ENCODE measurements at places on chromosomes 1 and 21. TPM values are rescaled to one million over a fixed set of nuclear protein-coding genes. Genes with fewer than 3 reads are reported as not detected.

S100A8 gene
- 26.5 TPM for total RNA-seq

AK5 gene
- total RNA-seq, result 30.8 TPM

JAM2 gene
- 7.8 TPM for total RNA-seq

RNU1-3 gene
- total RNA-seq, result under 0.01 TPM

PKNOX1 gene
- 14.4 TPM for total RNA-seq

TPTE gene
- total RNA-seq, result not detected

ENO1 gene
- 400 TPM for total RNA-seq

CHODL gene
- total RNA-seq, result 1.0 TPM

RAB7B gene
- 6.6 TPM for total RNA-seq

EYA3 gene
- total RNA-seq, result 22.6 TPM

TNN gene
- total RNA-seq, result 2.6 TPM

RXFP4 gene
- total RNA-seq, result not detected

KCNJ9 gene
- total RNA-seq, result not detected

SYPL2 gene
- 0.44 TPM for total RNA-seq

MTARC1 gene
- total RNA-seq, result 133 TPM

CRABP2 gene
- total RNA-seq, result 4.2 TPM

OLFML2B gene
- total RNA-seq, result 5.2 TPM

ESPN gene
- 10.8 TPM for total RNA-seq

GJB5 gene
- 1.3 TPM for total RNA-seq

KRTAP11-1 gene
- not detected for total RNA-seq

DCST1 gene
- total RNA-seq, result 0.44 TPM

ANKRD35 gene
- 10.2 TPM for total RNA-seq

MXRA8 gene
- total RNA-seq, result 308 TPM

IL6R gene
- 26.8 TPM for total RNA-seq

SLFNL1 gene
- total RNA-seq, result 0.29 TPM

CDC20 gene
- 1.3 TPM for total RNA-seq

PLA2G2F gene
- not detected for total RNA-seq

TAL1 gene
- 2.3 TPM for total RNA-seq

AGL gene
- total RNA-seq, result 26.6 TPM

EPHA2 gene
- total RNA-seq, result 16.7 TPM

C8A gene
- not detected for total RNA-seq

WNT4 gene
- total RNA-seq, result not detected

LCE3E gene
- total RNA-seq, result not detected

EVI5 gene
- 28.0 TPM for total RNA-seq

UBE2U gene
- not detected for total RNA-seq

SPRTN gene
- total RNA-seq, result 13.8 TPM

NEGR1 gene
- total RNA-seq, result 33.3 TPM

AGBL4 gene
- 1.9 TPM for total RNA-seq

C1orf141 gene
- not detected for total RNA-seq

NCAM2 gene
- total RNA-seq, result 6.3 TPM

CFHR4 gene
- not detected for total RNA-seq

CA6 gene
- not detected for total RNA-seq

MYOG gene
- not detected for total RNA-seq

OR2T33 gene
- not detected for total RNA-seq

VPS26C gene
- 84.5 TPM for total RNA-seq

TLCD4 gene
- total RNA-seq, result 5.9 TPM

OVAAL gene
- not detected for total RNA-seq

FAM43B gene
- 0.29 TPM for total RNA-seq

MAP1LC3C gene
- 7.2 TPM for total RNA-seq

TENT5C gene
- total RNA-seq, result 10.2 TPM

PPOX gene
- total RNA-seq, result 25.2 TPM

B3GALT5 gene
- 2.9 TPM for total RNA-seq

HTR6 gene
- total RNA-seq, result not detected

ANXA9 gene
- total RNA-seq, result not detected

SLC25A44 gene
- 10.7 TPM for total RNA-seq

ELOVL1 gene
- 45.9 TPM for total RNA-seq

KAZN gene
- total RNA-seq, result 12.2 TPM

ATP1A4 gene
- total RNA-seq, result not detected

All from breast epithelium (tissue), 4 donors.